ENCODE measurements at places on chromosomes 7 and 10. TPM values are rescaled to one million over a fixed set of nuclear protein-coding genes. Genes with fewer than 3 reads are reported as not detected.
A peak's percentile ranks its signal among the peaks of the same experiment; 100 is the strongest.

Gene PTPRN2
- total RNA-seq = not detected

Gene SPAG6
- total RNA-seq = 52.9 TPM

Gene TRDMT1
- total RNA-seq = 6.8 TPM

Gene AEBP1
- total RNA-seq = 0.43 TPM

DNA sequence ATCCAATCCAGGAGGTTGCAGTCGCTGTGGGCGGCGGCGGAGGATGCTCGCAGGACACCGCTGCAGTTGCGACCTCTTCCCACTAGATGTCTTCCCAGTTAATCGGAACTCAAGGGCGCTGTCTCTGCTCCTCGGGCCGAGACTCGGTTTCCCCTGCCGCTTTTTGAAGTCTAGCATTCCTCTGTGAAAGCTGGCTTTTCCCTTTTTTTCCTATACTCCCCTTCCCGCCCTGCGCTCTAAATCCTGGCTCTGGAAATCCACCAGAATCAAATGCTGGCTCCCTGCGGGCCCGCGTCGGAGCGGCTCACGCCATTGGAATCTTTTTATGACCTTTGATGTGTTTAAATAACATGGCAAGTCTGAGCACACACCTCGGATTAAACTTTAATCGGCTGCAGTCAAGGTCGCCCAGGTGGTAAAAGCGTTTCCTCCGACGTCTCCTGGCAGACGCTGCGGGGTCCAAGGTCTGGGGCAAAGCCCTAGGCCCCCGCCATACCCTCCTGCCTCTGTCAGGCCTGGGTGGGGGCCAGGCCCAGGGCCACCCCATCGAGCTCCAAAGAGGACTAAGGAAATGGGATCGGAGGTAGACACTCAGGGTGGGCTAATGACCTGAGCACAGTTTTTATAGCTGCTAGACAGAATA lies 10.7 kb upstream of the HOXA13 start:
- no peak for DNase-seq

DNA sequence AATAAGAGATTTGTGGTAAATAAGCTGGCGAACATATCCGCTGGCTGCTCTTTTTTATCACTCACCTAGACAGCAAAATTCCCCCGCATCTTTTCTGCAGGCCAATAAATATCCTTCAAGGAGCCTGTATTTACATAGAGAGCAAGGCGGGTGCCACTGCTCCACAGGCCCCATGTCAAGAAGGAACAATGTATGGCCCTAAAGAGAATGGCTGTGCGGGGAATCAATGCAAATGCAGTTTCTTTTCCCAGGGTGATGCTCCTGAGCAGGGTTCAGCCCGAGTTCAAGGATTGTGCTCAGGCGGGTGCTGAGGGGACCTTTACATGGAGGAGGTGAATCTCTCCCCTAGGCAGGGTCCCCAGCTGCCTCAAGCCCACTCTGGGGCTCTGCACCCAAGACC lies 494.2 kb upstream of the ZMIZ1 start:
- DNase-seq = no peak

DNA sequence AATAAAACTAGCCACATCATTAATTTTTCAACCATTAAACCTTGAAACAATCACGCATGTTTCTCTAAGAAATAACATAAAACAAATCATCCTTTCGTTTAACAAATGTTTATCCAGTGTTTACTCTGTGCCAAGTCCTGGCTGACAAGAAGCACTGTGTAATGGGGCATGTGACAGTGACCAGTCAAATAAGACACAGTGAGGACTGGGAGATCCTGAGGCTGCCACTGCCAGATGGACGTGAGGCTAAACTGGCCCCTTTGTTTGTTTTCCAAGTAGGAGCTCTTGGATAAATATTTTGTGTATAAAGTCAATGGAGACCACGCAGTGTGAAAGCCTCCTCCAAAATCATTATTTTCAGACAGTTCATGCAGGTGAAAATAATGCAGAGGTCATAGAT lies 626.2 kb downstream of the SUGCT start:
- DNase-seq = no peak

GRCh38 chr7:45001138-45001694 lies 1.2 kb downstream of the CCM2 start:
- DNase-seq = peak; percentile 64

DNA sequence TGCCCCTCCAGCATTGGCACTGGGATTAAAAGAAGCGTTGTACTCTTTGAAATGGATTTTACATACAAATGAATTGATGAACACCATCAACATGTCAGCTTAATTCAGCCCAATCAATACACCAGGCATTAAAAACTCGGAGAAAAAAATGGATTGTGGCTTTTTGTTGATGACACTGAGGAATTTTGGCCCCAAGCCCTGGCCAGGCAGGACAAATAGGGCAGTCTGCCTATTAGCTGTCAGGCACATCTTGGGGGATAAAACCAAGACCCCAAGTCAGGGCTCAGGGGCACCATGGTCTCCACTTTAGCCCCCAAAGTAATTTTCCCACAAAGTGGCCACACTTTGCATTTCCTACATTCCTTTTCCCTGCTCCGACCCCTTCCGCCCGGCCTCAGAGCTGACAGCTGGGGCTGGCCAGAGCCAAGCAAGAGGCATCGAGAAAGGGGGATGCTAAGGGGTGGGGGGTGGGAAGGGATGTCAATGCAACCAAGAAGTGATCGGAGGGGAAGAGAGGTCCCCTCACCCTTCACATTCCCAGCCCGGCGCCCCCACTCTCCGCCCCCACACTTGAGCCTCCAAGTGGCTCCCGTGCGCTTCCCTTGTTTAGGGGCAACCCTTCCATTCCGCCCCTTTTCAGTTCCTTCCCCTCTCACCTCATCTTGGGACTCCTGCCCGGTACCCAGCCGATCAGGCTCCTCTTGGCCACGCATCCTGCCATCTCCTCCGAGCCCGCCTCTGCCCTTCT lies 711 bp downstream of the HIP1 start:
- peak; percentile 46 for DNase-seq

- DNase-seq = no peak
Observed at GRCh38 chr7:1533547-1534329, 3.2 kb downstream of the MAFK start.

DNA sequence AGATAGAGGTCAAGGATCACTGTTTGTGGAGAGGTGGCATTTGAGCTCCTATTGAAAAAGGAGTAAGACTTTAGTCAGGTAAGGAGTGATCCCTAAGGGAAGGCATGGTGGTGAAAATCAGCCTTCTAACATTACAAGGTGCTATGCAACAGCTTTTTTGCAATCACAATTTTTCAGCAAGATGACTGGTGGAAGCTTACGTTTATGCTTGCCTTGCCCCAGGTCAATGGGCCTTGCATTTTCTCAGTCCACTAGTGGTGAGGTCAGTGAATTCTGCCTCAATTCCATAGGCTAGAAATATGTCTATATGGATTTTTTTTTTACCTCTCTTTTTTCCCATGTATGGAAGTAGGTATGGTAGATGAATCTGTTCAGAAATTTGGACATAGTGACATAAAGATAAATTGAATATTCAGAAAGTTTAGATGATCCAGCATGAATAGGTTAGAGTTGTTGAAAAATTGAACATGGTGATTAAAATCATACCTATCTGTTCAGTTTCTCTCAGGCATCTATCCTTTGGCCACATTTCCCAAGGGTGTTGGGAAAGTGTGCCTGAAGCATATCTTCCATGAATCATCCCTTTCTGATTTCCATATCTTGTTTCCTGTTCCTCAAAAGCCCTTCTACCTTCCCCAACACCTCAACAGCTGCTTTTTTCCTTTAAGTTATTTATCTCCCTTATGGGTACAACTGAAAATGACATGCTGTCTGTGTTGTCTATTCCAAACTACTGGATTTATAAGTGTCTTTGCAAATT lies 71.9 kb upstream of the PTPRZ1 start:
- DNase-seq = no peak

DNA sequence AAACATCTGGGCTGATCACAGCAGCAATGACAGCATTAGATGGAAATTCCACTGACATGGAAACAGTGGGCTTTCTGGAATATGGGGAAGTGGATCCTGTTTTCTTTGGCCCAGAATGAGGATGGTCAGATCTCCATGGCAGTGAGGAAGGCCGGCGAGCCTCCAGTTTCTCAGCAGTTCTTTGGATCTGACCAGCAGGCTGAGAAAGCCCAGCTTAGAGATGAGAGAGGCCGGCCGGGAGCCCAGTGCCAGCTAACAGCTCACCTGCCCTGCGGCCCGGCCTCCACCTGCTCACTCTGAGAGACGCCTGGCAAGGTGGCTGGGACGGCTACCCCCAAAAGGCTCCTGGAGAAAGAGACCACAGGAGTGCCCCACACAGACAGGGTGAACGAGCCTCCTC lies 24.2 kb downstream of the GPER1 start:
- peak; percentile 76 for DNase-seq

DNA sequence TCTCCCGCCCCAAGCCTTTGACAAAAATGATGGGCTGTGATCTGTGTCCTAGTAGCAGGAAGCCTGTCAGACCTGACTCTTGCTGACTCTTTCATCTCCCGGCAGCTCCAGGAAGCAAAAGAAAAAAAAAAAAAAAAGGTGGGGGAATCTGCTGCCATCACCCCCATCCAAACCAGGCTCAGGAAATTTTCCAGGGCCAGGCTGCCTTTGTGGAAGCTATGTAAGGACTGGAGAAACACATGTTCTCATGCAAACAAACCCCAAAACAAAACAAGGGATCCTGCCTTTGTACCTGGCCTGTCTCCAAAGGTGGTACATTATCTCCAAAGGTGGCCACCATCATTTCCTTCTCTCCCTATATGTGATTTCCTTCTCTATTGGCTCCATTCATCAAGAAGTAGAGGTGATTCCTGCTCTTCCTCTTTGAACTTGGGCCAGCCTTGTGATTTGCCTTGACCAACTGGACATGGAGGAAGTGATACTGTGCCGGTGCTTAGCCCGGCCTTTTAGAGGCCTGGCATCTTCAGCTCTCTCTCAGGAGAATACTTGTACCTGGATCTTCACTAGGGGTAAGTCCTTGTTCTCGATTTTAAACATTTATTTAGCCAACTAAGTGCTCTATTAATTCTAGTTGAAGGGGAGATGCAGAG lies 192.2 kb upstream of the SVIL start:
- DNase-seq = no peak

- DNase-seq = no peak
Observed at GRCh38 chr7:73329861-73330581, 2.1 kb downstream of the FKBP6 start.

- no peak for DNase-seq
Observed at GRCh38 chr10:133272964-133273420, 3.7 kb downstream of the ADAM8 start.

- DNase-seq = no peak
Observed at GRCh38 chr10:11145495-11145855, 127.8 kb downstream of the CELF2 start.

Measured in G401 (cell line).